Foreskin fibroblast (primary cell): ENCODE measurements at places on chromosomes 5 and 9.
A peak's percentile ranks its signal among the peaks of the same experiment; 100 is the strongest.

DNA sequence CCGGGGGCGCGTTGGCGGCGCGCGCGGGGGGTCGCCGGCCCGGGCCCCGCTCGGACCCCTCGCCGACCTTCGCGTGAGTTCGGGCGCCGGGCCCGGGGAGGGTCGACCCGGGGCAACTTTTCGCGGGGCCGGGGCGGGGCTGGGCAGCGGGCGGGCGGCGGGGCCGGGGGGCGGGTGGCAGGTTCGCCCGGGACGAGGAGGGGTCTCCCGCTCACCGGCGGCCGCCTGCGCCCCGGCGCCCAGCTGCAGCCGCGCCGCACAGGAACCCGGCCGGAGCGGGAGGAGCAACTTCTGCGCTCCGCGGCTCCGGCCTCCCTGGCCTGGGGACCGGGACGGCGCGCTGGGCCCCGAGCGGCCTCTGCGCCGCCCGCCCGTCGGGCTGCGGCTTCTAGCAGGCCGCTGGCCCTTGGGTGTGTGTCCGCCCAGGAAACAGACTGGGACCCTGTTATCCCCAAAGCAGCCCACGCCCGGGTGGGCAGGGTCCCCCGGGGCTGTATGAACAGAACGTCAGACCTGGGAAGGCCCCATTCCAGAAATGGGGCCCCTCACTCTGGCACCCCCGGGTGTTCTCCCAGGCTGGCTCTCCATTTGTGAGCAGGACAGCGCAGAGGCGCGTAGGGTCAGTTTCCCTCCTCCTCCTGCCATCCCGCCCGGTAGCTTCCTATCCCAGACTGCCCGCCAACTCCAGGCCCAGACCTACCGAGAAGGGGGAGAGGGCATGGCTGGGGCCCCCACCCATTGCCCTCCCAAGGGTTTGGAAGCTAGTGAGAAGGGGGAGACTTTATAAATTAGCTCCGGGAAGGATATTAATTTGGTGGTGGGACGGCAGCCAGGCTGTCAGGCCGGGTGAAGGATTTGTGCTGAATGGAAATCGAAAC, 708 bp downstream of the RXRA start:
- peak; percentile 70 for DNase-seq

DNA sequence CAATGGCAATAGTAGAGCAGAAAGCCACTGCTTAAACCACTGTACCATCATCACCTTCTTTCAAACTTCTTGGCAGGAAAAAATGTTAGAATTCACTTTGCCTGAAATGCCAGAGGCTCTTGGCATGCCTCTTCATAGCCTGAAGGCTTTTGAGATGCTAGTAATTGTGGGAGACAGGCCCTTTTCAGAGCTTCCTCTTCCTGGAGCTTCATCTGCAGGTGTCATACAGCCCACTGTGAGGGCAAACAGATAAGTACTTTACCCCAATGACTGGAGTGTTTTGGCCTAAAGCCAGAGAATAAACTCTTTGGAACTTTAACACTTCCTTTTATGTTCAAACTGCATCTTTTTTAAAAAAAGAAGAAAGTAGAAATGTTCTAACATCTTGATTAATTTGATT, 81.3 kb upstream of the TMEM171 start:
- no peak for DNase-seq

- no peak for DNase-seq
These were observed 151.2 kb downstream of the HACD4 start for GRCh38 chr9:20880271-20880670.

DNA sequence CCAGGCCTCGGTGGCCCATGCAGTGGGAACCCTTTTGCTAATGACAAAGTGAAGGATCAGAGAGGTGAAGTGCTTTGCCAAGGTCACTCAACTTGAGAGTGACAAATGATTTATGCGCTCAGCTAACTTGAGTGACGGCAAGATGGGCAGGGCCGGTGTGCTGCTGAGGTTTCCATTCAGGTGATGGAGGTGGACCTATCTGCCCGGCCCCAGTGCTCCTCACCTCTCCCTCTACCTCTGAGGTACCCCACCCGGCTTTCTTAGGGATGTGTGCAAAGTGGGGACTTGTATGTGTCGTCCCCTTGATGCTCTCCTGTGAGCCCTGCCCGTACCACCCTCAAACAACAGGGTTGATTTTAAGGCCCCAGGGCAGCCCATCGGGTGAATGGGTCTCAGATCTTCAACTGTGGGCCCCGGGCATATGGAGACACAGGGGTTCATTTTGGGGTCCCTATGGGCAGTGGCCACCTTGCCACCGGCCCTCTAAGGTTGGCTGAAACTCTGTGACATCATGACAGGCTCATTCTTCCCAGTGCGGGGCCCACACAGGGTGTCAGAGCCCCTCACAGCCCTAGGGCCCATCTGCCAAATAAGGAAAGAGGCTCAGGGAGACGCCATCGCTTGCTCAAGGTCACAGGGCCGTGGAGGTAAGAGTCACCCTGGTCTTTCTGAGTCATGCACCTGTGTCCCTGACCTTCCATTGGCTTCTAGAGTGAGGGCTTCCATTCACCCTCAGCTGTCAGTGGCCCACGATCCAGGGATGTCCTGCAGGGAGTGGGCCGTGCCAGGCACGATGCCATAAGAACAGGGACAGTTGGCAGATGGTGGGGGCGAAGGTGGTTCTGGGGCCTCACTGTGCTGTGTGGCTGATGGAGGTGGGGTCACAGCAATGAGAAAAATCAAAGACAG, 170.6 kb upstream of the MVB12B start:
- no peak for DNase-seq

- no peak for DNase-seq
These were observed 96.4 kb upstream of the EDIL3 start for GRCh38 chr5:84480873-84481637.

GRCh38 chr5:180178531-180179441, 30.2 kb downstream of the RASGEF1C start:
- DNase-seq: no peak

- peak; percentile 14 for DNase-seq
These were observed 184.6 kb downstream of the ACTL7B start for GRCh38 chr9:108671176-108671575.

- DNase-seq: no peak
These were observed 18.3 kb downstream of the NDUFS6 start for GRCh38 chr5:1819458-1819857.

DNA sequence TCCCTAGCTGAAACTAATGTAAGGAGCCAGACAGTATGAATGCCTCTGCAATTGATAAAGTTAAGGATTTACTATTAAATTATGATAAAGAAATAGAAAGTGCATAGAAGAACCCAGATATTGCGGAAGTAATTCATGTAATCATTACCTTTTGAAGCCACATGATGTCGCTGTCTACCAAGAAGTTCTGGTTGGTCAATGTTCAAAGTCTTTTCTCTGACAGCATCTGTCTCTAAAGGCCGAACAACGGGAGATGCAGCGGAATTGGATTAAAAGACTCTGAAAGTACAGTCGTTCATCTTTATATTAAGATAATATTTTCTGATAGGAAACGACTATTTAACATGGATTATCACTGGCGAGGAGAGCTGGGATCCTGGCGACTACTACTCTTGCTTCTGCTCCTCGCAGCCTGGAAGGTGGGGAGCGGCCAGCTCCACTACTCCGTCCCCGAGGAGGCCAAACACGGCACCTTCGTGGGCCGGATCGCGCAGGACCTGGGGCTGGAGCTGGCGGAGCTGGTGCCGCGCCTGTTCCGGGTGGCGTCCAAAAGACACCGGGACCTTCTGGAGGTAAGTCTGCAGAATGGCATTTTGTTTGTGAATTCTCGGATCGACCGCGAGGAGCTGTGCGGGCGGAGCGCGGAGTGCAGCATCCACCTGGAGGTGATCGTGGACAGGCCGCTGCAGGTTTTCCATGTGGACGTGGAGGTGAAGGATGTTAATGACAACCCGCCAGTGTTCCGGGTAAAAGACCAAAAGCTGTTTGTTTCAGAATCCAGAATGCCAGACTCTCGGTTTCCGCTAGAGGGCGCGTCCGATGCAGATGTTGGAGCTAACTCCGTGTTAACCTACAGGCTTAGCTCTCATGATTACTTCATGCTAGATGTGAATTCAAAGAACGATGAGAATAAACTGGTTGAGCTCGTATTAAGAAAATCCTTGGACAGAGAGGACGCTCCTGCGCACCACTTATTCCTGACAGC, at the start of gene PCDHA8:
Gene PCDHA8 (plus strand): TSS at position 210 of the 985 bp plus-strand sequence. CDS start 135 bp downstream, at position 345.
- no peak for DNase-seq

- DNase-seq: no peak
These were observed 32.8 kb upstream of the SEMA4D start for GRCh38 chr9:89530726-89531125.

GRCh38 chr9:110192531-110193261, 15.3 kb downstream of the C9orf152 start:
- DNase-seq: peak; percentile 77

DNA sequence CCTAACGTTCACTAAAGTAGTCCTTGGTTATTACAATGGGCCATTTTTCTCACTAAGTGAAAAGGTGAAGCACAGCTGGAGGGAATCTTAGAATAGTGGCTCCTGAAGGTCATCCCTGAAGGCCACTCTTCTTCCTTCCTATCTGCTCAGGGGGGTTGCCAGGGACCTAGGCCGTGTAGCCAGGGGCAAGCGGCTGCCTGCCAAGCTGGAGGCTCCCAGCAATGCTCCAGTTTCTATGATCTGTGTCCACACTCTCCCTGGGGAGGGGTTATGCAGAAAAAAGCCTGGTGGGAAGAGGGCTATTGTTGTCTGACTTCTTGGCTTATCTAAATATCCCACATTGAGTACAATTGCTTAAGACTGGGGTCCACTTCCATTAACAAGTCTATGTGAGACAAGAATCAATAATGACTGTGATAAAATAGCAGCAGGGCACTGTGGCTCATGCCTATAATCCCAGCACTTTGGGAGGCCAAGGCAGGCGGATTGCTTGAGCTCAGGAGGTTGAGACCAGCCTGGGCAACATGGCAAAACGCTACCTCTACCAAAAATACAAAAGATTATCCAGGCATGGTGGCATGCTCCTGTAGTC, 3.8 kb downstream of the NMRK1 start:
- DNase-seq: no peak

DNA sequence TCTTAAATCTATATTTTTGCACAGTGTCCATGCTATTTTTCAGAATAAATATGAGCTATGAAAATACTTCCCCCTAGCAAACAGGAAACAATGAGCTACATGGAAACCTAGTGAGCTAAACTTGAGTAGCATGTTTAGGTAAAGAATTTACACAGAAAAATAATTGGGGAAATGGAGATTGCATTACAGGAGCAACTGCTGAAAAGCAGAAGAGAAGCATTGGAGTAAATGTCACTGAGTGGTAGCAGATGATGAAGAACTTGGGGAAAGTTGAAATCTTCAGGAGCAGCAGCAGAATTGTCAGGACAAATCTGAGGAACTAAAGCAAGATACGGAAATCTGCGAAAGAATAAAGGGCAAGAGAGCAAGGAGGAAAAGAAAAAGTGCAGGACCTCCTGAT, 610.3 kb downstream of the TLE1 start:
- DNase-seq: no peak

GRCh38 chr5:79720096-79720495, 30.5 kb downstream of the CMYA5 start:
- DNase-seq: no peak

DNA sequence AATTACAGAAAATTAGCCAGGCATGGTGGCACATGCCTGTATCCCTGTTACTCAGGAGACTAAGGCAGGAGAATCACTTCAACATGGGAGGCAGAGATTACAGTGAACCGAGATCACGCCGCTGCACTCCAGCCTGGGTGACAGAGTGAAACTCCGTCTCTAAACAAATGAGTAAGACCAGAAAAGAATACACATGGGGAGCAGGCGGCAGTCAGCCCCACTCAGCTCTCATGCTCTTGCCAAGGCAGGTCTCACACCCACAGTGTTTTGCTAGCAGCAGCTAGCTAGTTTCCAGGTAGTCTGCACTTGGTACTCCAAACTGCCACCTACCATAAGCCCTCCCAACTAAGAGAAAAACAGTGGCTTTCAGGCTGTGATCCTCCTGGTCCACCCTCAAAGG, 722.3 kb upstream of the CTNND2 start:
- no peak for DNase-seq

- peak; percentile 42 for DNase-seq
These were observed 321.5 kb downstream of the FBXL7 start for GRCh38 chr5:15821506-15821905.

GRCh38 chr9:134939080-134939733, 21.5 kb upstream of the FCN1 start:
- DNase-seq: no peak

DNA sequence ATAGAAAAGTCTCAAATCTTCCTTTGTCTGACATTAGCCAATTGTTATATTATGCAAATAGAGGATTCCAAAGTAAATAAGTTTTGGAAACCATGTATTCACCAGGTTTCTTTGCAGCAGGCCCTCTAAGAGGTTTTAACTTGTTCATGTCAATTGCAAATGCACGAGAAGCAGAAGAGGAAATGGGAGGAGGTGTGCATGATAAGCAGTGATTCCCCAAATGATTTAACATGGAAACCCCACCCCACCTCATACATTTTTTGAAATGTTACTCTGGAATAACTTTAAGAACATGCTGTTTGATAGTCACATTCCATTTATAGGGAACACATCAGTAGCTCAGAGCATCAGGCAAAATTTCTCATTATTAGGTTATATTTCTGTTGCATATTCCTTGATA, 190.7 kb downstream of the DOCK8 start:
- DNase-seq: no peak

GRCh38 chr9:85269811-85270210, 471.9 kb downstream of the AGTPBP1 start:
- no peak for DNase-seq

- no peak for DNase-seq
These were observed 691.2 kb upstream of the CDH6 start for GRCh38 chr5:30502277-30502676.

GRCh38 chr5:150622157-150622556, 18.3 kb upstream of the SYNPO start:
- no peak for DNase-seq

GRCh38 chr9:128024761-128025308, 42.3 kb downstream of the NAIF1 start:
- DNase-seq: no peak

- no peak for DNase-seq
These were observed 5.0 kb downstream of the CHSY3 start for GRCh38 chr5:129909225-129909624.

- DNase-seq: no peak
These were observed 169.7 kb downstream of the TAF11L14 start for GRCh38 chr5:17803971-17804370.

GRCh38 chr9:34139477-34140146, 13.1 kb upstream of the DCAF12 start:
- DNase-seq: peak; percentile 92

GRCh38 chr5:88555674-88556073, 287.0 kb upstream of the TMEM161B start:
- DNase-seq: no peak

DNA sequence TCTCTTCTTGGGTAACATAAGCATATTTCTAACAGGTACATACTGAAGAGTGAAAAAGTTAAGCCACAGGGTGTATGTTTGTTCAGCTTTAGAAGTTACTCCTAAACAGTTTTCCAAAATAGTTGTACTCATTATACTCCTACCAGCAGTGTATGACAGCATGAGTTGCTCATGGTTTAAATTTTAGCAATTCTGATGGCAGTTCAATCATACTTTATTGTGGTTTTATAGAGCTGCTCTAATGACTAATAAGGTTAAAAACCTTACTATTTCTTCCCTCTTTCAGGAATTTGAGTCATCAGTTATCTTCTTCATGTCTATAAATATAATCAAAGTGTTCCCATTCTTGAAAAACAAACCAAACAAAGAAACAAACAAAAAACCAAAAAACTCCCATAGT, 81.5 kb downstream of the CAAP1 start:
- DNase-seq: no peak

GRCh38 chr9:94952565-94953373, 226.3 kb downstream of the AOPEP start:
- DNase-seq: no peak
